T-helper 22 cell (primary cell): ENCODE measurements at places on chromosomes 1 and 21.

DNA sequence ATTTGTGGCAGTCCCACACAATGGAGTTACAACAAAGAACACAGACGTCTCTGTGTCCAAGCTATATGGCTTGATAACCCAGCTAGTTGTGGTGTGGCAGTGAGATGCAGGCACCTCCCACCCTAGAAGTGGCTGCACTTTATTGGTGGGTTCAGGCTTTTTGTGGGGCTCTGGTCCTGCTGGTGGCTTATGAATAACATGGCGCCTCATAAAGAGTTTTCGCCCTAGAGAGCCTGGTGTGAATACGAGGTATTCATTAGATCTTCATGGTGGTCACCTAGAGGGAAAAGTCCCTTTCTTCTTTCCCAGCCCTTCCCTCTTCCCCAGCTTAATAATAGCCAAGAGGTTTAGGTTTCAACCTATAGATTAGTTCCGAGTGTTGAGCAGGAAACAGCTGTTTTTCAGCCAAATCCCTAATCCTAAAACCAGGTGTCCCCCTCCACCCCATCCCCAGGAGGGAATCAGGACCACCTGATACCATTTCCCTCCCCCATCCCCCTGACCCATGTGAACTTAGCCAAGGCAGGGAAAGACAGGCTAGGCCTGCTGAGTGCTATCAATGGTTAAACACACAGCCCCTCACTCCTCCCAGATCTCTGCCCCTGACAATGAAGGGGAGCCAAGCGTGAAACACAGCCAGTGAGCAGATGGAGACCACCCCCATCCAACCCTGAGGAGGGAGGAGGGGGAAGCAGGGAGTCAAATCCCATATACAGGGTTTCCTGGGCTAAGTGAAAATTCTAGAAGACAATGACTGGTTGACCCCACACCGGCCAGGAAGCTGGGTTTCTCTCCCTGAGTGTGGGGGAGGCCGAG lies 58.2 kb downstream of the NFASC start:
- no peak for DNase-seq

DNA sequence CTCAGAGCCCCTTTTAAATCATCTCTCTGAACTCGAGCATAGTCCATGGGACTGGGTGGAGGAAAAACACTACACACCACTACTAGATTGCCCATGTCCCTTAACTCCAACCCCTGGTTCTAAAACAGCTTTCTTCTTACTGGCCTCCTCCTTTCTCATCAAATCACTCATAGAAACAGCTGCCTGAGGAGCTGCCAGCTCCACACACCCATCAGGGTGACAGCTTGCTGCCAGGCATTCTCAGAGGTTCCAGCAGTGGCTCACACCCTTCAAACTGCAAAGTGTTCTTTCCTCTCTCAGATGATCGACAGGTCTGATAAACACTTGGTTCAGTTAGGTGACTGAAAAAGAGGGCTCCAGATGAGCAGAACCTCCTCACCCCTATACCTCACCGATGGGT lies 543.0 kb upstream of the PLXNA2 start:
- DNase-seq, result no peak

DNA sequence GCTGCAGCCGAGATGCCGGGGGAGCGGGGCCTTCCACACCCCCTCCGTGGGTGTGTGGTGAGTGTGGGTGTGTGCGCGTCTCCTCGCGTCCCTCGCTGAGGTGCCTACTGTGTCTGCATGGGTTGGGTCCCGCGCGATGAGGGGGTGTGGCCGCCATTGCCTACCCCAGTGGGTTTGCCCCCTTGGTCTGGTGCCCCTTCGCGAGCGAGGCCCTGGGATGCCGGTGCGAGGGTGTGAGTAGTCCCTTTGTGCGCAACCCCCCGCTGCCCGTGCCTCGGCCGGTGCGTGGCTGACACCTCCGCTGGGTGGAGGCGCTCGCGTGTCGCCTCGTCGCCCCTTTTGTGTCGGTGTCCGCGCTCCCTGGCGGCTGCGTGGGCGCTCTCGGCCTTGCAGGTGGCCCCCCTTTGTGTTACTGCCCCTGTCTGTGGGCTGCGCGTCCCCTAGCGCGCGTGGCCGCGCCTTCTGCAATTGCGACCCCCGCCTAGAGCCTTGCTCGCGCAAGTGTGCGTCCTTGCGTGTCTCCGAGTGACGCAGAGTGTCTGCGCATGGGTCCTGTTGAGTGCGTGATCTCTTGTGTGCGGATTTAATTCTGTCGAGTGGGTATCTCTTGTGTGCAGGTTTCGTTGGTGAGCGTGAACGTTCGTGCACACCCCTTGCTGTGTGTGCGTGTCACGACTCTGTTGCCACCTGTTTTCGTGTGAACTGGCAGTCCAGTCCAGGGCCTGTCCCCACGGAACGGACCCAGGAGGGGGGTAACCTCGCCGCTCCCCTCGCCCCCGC lies 553 bp downstream of the TTC3 start:
- no peak for DNase-seq

DNA sequence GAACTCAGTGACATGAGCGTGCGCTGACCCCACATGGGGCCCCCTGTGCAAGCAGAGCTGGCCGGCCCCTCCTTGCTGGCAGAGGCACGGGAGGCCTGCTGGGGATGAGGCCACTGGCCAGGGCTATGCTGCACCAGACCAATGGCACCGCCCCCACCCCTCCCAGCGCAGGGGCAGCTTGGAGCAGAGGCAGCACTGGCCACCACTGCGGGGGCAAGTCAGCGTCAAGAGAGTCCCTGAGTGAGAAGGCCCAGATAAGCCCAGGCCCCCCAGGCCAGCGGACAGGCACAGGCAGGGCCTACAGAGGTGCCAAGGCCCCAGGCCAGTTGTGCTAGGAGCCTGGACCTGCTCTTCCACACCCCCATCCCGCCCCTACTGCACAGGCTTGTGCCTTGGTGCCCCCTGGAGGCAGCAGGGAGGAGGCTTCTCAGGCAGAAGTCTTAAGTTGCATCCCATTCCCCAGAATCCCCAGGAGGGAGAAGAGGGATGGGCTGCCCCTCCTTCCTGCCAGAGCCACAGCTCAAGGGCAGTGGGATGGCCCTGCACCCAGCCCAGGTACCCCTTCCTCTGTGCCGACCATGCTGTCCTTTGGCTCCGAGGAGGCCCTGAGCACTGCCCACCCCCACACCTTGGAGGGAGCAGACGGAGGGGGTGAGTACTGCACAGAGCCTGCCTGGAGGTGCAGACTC lies 35.8 kb downstream of the EPHX1 start:
- DNase-seq, result no peak

DNA sequence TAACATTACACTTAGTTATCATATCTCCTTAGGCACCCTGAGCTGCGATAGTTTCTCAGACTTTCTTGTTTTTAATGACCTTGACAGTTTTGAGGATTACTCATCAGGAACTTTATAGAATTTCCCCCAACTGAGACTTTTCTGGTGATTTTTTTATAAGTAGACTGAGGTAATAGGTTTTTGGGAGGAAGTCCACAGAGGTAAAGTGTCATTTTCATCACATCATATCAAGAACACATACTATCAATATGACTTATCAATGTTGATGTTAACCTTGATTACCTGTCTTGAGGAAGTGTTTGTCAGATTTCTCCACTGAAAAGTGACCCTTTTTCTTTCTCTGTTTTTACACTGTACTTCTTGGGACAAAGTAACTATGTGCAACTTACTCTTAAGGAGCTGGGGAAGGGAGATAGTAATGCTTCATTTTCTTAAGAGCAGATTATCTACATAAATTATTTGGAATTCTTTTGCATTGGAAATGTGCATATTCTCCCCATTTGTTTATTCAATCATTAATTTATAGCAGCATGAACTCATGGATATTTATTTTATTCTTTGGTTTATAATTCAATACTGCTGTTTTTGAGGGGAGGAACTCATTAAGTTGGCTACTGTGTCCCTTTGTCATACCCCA lies 72.8 kb upstream of the HSD17B7 start:
- no peak for DNase-seq

- DNase-seq, result no peak
These were observed 2.6 kb downstream of the C1orf116 start for GRCh38 chr1:207029701-207030521.
